ENCODE measurements at places on chromosomes 4 and X.

DNA sequence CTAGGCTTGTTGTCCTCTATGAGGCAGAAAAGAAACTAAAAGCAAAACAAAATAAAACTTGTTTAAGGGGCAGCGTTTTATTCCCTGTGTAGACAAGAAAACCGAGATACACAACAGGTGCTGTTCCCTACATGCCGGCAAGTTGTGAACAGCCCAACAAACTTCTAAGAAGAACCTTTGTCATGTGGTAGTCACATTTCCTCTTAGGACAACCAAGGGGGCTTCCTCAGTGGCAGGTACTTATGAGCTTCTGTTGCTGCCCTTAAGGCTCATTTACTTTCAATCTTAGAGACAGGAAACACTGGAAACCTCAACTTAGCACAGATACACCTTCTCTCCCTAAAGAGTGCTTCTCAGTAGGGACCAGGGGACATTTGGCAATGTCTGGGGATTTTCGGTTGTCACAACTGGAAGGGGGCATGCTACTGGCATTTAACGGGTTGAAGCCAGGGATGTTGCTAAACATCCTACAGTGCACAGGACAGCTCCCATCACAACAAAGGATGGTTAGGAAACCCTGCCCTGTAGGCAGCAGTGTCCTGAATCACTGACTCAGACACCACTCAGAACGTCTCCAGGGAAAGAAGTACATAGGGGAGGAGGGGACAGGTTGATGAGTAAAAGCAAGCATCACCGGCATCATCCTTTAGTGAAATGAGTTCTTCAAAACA lies 111.0 kb downstream of the ASB9 start:
- DNase-seq: no peak

- DNase-seq: no peak
Observed at GRCh38 chr4:184447664-184448063, 26.7 kb downstream of the IRF2 start.

DNA sequence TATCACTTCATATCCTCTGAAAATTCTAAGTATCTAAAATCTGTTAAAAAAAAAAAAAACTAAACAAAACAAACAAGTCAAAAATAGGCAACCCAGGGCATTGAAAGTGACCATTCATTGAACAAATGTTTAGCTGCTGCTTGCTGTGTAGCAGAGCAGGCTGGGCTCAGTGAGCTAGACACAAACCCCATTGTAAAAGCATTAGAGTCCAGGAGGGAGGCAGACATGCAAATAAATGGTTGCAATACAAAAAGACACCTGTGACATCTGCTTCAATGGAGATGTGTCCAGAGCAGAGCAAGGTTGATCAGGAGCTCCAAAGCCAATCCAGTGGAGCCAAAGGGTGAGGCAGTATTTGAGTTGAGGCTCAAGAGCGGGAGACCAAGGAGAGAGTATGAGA lies 267.3 kb upstream of the GATB start:
- DNase-seq: no peak

DNA sequence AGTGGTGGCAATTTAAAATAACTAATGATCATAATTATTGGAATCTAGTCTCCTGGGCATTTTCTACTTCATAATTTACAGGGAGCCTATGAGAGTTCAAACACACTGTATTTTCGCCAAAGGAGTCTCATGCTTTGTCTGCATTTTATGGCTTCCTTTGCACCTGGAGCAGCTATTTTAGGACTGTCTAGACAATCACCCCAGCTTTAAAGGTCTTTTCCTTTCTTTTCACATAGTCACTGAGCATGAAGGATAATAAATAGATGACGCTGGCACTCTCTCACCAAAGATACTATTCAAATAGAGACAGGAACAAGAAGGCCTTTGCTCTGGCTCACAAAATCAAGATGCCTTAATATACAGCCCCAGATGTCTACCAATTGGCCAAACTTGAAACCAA lies 43.0 kb downstream of the AMELX start:
- no peak for DNase-seq

- no peak for DNase-seq
Observed at GRCh38 chrX:37846141-37846540, 1.2 kb downstream of the DYNLT3 start.

GRCh38 chr4:97374526-97374925 lies 768.8 kb downstream of the STPG2 start:
- no peak for DNase-seq

GRCh38 chrX:149628280-149628679 lies 3.3 kb downstream of the TMEM185A start:
- DNase-seq: no peak

DNA sequence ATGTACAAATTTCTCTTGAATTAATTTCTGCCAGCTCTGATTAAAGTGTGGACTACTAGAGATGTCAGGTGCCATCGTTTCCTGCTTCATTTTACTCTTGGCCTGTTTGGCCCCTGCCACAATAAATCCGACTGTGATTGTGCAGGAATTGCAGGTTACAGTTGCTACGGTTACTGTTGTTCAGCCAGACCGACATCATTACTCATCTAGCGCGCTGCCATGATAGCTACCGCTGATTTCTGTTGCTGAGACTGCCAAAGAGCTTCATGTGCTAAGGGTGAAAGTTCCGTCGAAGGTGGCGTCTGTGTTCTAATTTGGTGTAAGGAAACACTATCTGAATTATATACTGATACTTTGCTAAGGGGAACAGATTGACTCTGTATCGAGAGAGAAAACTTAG lies 22.1 kb downstream of the SLIT2 start:
- DNase-seq: no peak

DNA sequence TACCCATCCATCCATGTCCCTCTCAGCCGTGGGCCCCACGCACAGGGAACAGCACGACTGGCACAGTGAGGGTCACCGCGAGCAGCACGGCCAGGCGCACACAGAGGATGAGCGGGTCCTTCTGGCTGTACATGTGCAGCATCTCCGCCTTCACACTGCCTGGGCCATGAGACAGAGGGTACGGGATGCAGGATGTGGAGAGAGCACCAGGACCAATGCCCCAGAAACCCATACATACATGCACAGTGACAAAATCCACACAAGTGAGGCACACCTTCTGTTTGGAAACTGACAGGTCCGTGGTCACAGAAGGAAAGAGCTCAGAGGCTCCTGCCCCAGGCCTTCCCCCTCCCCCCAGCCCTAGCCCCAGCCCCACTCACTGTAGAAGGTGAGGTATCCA lies 9.5 kb downstream of the SLC38A5 start:
- no peak for DNase-seq

DNA sequence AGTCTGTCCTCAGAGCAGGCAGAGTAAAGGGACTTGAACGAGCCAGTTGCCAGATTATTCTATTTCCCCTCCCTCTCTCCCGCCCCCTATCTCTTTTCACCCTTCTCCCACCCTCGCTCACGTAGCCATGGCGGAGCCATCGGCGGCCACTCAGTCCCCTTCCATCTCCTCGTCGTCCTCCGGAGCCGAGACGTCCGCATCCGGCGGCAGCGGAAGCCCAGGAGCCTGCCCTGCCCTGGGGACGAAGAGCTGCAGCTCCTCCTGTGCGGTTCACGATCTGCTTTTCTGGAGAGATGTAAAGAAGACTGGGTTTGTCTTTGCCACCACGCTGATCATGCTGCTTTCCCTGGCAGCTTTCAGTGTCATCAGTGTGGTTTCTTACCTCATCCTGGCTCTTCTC lies 106.2 kb upstream of the SMAD1 start:
- no peak for DNase-seq

- no peak for DNase-seq
Observed at GRCh38 chrX:133670383-133670782, 255.1 kb upstream of the GPC4 start.

DNA sequence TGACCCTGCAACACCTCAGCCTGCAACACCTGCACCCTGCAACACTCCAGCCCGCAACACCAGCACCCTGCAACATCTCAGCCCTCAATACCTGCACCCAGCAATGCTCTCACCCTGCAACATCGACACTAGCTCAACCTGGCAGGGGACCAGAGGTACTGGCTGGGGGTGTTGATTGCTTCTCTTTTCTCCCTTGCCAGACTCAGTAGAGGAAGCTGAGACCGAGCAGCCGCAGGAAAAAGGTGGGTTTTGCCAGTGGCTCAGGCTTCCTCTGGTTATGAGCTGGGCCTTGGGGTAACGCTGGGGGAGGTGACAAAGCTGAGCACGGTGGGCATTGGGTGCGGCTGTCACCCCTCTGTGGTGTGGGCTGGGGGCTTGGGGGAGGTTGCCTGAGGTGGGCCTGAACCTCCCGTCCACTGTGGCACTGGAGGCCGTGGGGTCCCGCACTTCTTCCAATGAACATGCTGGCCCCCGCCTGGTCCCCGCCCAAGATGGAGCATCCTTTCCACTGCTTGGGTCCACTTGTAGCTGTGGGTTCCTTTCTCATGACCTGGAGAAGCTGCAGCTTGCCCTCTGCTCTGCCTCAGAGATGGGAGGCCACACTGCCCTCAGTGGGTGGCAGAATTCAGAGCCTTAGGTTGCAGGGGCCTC lies 26.0 kb downstream of the SH3TC1 start:
- no peak for DNase-seq

DNA sequence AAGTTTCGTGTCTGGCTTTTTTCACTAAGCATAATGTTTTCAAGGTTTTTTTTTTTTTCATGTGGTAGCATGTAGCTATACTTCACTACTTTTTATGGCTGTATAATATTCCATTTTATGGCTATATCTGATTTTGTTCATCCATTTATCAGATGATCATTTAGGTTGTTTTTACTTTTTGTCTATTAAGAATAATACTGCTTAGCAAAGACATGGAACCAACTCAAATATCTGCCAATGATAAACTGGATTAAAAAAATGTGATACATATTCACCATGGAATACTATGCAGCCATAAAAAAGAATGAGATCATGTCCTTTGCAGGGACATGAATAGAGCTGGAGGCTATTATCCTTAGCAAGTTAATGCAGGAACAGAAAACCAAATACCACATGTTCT lies 32.7 kb upstream of the ZNF280C start:
- DNase-seq: no peak

GRCh38 chr4:165970703-165971420 lies 97.8 kb downstream of the TLL1 start:
- no peak for DNase-seq

DNA sequence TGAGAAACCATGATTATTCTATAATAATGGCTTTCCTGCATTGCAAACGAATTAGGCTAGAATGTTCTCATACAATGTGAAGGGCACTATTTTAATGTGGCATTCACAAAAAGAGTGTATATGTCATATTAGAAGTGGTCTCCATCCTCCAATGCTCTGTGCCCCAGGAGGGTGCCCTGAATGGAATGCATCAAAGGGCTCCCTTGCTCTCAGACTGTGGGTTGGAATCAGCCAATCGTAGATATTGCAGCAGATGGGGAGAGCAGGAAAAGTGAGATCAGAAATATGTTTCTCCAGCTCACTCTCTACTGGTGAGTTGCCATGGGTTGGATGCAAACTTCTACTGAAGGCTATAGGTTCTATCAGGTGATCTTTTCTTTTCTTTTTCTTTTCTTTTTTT lies 11.9 kb upstream of the NSUN7 start:
- DNase-seq: no peak

DNA sequence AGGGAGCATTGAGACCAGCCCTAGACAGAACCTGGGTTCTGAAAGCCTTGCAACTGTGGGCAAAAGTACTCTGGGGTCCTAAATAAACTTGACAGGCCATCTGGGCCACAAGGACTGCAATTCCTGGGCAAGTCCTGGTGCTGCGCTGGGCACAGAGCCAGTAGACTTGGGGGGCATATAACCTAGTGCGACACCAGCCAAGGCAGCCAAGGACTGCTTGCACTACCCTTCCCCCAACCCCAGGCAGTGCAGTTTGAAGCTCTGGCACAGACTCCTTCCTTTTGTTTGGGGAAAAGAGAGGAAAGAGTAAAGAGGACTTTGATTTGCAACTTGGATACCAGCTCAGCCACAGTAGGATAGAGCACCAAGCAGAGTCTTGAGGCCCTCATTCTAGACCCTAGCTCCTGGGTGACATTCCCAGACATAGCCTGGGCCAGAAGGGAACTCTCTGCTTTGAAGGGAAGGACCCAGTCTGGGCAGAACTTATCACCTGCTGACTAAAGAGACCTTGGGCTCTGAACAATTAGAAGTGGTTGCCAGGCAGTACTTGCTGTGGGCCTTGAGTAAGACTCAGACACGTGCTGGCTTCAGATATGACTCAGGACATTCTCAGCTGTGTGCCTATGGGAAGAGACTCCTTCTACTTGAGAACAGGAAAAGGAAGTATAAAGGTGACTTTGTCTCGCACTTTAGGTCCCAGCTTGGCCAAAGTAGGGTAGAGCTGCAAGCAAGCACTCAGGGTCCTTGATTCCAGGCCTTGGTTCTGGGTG lies 522.8 kb downstream of the GLUD2 start:
- no peak for DNase-seq

DNA sequence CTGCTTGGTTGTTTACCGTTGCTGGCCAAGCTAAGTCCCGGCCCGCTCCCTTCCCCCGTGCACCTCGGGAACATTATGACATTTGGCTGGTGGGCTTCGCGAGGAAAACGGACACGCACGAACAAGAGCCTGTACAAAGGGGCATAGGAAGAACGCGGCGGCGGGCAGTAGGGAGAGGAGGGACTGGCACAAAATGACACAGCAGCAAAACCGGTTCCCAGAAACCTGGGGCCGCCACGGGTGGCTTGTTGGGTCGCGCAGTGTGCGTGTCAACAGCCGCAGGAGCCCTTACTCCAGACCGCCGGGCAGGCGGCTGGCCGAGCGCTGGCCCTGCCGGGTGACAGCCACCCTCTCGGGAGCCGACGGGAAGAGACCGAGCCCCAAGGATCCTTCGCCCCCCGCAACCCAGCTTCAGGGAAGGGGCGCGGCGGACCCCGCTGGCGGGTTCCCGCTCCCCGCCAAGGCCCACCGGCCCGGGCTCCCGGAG lies 1.6 kb upstream of the LIN54 start:
- DNase-seq: no peak

DNA sequence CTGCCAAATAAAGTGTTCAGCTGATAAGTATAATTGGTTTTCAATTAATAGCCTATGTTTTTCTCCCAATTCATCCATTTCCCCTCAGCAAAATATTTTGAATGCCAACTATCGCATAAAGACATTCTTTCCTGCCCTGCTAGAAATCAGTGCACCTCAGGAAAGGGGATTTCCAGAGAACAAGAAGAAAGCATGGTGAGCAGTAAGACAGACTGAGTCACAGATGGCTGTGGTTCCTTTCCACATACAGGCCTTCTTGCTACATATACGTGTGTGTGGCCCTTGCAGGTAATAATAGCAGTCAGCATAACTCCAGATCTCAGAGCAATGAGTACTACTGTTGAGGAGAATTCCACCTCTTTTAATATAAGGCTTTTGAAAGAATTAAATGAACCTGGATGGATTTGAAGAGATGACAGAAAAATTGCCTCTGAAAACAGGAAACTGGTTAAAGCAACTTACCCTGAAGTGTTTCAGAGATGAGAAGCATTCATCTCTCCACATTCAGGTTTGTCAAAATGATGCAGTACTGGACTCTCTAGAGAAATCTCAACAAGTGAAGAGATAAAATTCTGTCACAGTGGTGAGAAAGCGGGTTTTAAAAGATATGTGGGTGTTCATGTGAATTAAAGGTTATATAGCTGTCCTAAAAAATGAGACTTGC lies 13.6 kb downstream of the GASK1B start:
- DNase-seq: no peak

Data from CD4-positive, alpha-beta T cell treated with Interleukin-1 beta for 1 hour (primary cell).